ENCODE measurements at places on chromosomes 6 and 20. TPM values are rescaled to one million over a fixed set of nuclear protein-coding genes. Genes with fewer than 3 reads are reported as not detected.

The VARS2 gene
- 34.5 TPM for polyA plus RNA-seq

The DCBLD1 gene
- polyA plus RNA-seq: 0.21 TPM

The RAB44 gene
- 0.25 TPM for polyA plus RNA-seq

The MYB gene
- 0.46 TPM for polyA plus RNA-seq

The C20orf141 gene
- polyA plus RNA-seq: not detected

The PACSIN1 gene
- polyA plus RNA-seq: 0.18 TPM

The MATN4 gene
- not detected for polyA plus RNA-seq

GRCh38 chr20:57738484-57738883 is 28.7 kb upstream of the PMEPA1 start:
- DNase-seq: no peak

DNA sequence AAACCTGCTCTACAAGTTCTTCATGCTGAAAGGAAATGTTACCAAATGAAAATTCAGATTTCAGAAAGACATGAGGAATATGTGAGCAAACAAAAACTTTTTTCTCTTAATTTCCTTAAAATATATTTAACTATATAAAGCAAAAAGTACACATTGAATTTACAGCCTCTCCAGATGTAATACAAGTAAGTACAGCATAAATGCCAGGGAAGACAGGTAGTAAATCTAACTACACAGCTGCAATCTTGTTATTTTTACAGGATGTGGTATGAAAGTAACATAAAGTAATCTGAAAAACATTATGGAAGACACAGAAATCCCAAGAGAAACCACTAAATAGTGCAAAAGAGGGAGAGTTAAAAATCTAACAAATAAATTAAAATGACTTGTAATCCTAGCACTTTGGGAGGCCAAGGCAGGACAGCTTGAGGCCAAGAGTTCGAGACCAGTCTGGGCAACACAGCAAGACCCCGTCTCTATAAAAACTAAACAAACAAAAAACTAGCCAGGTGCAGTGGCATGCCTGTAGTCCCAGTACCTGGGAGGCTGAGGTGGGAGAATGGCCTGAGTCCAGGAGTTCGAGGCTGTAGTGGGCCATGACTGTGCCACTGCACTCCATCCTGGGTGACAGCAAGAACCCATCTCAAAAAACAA is 50.7 kb downstream of the FAM8A1 start:
- no peak for DNase-seq

DNA sequence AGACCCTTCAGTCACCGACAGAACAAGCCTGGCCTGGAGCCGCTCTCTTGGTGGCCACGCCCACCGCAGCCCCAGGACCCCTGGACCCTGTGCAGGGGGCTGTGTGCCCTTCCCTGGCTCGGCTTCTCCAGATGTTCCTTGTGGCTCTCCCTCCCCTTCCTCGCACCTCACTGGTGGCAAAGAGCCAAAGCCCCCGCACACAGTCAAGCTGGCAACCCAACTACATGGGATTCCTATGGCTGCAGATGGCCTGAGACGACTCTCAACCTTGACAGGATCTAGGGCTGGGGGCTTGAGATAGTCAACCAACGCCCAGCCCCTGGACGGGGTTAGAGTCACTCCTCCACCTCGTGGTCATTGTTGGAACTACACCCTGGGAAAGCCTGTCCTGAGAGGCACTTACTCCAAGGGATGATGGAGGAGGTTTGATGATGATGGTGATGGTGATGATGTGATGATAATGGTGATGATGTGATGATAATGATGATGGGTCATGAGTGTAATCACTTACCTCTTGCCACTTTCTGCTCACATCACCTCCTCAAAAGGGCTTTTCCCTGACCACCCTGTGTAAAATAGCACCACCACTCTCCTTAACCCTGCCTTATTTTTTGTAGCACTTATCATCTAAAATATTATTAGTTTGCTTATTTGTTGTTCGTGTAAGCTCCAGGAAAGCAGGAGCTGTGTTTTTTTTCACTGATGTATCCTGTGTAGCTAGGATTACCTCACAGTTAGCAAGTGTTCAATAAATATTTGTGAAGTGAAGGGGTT is 278.4 kb downstream of the LRFN2 start:
- peak; percentile 67 for DNase-seq

GRCh38 chr6:14977747-14978382 is 268.0 kb upstream of the JARID2 start:
- no peak for DNase-seq

DNA sequence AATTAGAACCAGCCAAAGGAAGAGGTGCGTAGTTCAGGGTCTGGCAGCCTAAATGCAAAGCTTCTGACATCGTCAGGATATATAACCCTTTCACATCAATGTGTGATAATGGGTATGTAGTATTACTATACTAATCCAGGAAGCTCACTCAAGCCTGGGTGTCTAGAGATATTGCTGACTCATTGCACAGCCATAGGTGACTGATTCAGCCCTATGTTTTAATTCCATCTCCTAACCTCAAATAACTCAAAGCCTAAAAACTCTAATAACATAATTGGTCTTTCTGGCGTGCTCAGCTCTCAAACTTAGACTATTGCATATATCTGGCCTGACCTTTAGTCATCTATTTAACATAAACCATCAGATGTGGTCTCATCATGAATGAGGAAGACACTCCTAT is 658.4 kb downstream of the TBC1D32 start:
- no peak for DNase-seq

DNA sequence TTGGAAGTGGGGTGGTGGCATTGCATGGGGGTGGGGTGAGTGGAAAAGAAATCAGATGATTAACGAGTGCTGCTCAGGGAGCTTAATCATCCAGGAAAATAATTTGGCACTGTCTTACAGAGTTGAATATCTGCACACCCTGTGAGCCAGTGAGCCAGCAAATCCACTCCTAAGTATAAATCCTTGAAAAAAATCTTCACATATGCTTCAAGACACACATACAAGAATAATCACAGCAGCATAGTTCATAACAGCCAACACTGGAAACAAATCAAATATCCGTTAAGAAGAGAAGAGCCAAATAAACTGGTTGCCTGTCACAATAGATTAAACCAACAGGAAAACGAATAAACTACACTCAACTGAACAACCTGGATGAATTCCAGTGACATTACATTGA is 62.8 kb downstream of the SAMD3 start:
- no peak for DNase-seq

- DNase-seq: peak; percentile 9
Observed at GRCh38 chr6:136956590-136957544, 34.8 kb downstream of the SLC35D3 start.

DNA sequence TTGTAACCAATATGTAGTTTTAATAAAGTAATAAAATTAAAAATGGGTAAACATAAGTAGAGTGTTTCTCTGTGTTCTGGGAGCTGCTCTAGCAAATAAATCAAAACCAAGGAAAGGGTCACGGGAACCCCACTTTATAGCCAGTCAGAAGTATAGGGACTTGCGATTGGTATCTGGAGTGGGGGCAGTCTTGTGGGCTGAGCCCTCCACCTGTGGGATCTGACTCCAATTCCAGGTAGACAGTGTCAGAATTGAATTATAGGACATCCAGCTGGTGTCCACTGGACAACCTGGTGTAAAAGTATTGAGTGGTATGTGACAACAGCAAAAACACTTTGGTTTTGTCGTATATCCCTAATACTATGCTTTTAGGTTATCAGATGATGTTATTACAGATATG is 14.5 kb downstream of the SOD2 start:
- DNase-seq: no peak

- DNase-seq: no peak
Observed at GRCh38 chr6:170475118-170475517, 78.0 kb downstream of the PSMB1 start.

Data from B cell (primary cell).